NCI-H1694 (cell line): ENCODE measurements at places on chromosomes 16 and 17.
A peak's percentile ranks its signal among the peaks of the same experiment; 100 is the strongest.

DNA sequence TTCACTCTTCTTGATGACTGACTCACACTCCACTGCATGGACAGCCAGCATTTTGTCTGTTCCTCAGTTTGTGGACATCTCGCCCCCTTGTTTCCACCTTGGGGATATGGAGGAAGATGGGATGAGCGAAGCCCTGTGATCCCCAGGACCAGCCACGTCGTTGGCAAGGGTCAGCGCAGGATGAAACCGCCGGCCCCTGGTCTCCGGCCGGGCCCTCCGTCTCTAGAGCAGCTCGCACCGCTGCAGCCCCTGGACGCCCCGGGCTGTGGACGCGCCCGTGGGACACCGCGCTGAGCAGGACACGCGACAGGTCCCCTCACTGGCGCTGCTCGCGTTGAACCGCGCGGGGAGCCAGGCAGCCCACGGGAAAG, 604 bp upstream of the ZC3H18 start:
- DNase-seq = no peak

- no peak for DNase-seq
These were observed 103.3 kb downstream of the METRNL start for GRCh38 chr17:83182620-83183101.

DNA sequence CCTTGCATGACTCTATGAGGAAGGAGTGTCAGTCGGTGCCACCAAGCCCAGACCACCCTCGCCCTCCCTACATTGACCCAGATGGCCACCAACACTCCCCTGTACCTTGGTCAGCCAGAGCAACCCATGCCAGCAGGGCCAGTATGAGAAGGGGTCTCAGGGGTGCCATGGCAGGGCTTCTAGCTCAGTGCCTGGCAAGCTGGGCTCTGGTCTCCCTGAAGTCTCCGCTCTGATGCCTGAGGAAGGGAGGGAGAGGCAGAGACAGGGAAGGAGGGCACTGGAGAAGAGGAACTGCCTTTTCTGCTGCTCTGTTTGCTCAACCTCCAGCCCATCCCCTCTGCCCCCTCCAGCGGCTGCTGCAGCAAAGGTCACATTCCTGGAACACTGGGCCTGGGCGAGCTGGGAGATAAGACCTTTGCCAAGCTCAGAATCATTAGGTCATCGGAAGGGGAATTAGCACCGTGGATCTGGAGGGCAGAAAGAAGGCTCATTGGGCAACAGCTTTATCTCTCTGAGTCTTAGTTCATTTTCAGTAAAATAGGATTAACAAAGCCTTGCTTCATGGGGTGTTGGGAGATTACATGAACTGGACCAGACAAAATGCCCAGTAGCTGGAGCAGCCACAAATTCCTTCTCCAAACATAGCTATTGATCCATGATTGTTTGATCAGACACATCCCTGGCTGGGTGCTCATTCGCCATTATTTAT, at the start of gene VTN:
VTN (minus strand) TSS at position 273 of the 709 bp plus-strand sequence; CDS start at position 169, 104 bp downstream.
- DNase-seq = no peak

DNA sequence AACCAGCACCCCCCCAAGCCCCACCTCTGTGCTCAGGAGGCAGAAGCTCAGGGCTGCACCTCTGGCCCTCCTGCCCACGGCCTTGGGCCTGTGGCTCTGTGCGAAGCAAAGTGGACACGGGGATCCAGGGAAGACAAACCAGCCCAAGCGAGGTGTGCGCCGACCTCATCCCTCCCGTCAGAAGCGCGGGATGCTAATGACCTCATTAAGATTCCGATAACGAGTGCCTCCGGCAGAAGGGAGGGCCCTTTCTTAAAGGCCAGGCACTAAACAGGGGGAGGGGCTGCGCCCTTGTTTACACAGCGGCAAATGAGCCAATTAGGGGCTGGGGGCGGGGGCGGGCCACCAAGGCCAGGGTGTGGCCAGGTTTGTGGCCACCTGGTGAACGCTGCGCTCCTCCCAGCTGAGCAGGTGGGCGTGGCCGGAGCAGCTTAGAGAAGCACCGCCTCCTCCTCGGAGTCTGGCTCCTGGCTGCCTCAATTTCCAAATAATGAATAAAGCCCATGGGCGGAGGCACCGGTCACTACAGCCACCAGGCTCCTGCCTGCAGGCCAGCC, 3.2 kb downstream of the CBX4 start:
- no peak for DNase-seq

- no peak for DNase-seq
These were observed 117.8 kb upstream of the METRNL start for GRCh38 chr17:82961366-82962162.

GRCh38 chr16:71628810-71629209, 2.8 kb downstream of the MARVELD3 start:
- no peak for DNase-seq

GRCh38 chr17:76385892-76386786, 1.7 kb downstream of the SPHK1 start:
- peak; percentile 74 for DNase-seq

GRCh38 chr17:8828517-8828875, 29.3 kb upstream of the MFSD6L start:
- DNase-seq = no peak

- no peak for DNase-seq
These were observed 22.7 kb downstream of the CASKIN2 start for GRCh38 chr17:75492555-75493168.

GRCh38 chr17:72922219-72922618, 170.3 kb downstream of the SLC39A11 start:
- no peak for DNase-seq

DNA sequence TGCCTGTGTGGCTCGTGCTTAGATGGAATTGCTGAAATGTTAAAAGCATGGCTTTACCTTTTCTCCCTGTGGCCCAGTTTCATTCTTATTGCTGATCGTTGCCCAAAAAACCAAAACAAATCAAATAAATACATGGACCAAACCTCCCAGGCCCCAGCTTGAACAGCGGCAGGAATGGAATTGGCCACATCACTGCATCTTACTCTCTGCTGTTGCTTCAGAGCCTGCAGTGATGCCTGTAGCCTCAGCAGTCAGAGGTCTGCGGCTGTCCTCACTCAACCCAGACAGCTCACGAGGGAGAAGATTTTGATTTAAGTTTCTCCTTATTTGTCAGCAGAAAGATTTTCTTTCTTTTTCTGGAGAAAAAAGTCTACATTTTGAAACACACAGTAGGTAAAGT, 91.5 kb downstream of the NPIPB11 start:
- no peak for DNase-seq

DNA sequence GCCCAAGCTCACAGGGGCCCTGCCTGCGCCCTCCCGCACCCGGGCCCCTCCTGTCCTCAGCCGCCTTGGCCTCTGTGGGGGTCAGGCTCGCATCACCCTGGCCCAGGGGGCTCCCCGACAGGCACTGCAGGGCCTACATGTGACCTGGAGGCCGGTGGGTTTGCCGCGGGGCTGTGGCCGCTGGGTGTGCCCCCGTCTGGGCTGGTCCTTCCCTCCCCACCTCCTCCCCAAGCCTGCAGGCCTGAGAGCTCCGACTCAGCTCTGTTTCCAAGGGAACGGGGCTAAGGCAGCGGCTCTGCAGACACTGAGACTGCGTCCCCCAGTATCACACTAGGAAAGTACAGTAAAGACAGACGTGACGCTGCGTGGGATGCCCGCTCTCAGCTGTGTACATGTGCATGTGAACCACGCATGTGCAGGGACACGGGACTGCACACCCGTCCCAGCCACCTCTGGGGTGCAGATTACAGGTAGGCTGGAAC, 16.5 kb upstream of the WDR45B start:
- no peak for DNase-seq

GRCh38 chr17:59425085-59425931, 93.9 kb downstream of the YPEL2 start:
- DNase-seq = no peak

GRCh38 chr16:46763147-46763546, 15.0 kb upstream of the MYLK3 start:
- no peak for DNase-seq

- DNase-seq = peak; percentile 78
These were observed 1.7 kb upstream of the GPRC5B start for GRCh38 chr16:19886073-19886941.

GRCh38 chr17:54969658-54970572, 1.4 kb downstream of the STXBP4 start:
- no peak for DNase-seq

DNA sequence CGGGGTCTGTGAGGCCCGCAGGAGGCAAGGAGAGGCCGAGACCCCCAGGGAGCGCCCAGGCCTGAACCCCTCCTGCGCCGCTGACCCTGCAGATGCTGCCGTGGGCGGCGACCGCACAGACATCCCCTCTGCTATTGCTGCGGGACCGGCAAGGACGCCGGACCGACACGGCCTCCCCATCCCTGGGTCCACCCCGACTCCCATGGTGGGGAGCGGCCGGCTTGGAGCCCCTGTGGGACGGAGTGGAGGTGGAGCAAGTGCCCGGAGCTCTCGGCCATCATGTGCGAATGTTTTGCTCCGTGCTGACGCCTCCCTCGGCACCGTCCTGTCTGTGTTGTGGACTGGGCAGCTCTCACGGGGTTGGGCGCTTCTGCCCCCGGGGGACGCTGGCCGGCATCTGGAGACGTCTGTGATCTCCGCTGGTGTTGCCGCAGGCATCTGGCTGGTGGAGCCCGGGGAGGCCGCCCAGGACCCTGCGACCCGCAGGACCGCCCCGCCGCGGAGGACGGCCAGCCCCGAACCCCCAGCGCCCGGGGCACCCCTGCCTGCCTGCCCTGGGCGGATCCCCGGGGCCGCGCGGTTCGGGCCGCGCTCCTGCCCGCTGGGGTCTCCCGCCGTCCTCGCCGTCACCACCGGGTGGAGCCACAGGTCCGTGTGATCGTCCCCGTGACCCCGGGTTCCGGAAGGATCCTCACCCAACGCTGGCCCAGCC, 12.8 kb upstream of the GNG13 start:
- no peak for DNase-seq

DNA sequence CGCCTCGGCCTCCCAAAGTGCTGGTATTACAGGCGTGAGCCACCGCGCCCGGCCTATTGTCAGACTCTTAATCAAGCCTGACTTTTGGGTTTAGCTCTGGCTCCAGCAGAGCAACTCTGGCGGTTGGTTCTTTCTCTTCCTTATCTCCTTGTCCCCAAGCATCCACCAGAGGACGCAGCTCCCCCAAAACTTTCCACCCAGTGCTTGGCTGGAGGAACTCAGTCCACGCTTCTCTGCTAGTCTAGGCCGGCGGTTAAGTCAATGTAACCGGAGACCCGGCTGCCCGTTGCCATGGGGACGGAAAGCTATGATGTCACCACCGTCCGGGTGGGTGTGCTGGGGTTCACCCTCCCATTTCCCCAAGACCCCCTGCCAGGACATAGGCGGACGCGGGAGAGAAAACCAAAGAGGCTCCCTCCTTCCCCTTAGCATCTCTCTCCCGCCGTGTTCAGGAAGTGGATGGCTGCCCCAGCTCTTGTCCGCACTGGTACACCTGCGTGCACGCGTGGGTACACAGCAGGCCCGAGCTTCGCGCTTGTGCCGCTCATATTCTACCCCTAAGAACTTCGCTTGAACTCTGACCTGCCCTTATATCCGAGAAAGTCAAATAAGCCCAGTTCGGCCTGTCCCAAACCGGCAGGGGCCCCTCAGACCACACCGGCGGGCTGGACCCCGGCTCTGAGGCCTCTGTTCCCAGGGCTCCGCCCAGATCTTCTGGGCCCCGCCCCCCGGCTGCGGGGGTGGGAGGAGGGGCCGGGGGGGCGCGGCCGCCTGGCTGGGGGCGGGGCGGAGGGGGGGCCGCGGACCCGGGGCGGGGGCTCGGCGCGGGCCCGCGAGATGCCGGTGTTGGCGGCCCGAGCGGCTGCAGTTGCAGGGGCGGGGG, at the start of gene RND2:
RND2 (plus strand) TSS at position 825 of the 883 bp plus-strand sequence. CDS start 117 bp downstream, outside the sequence.
- DNase-seq = peak; percentile 94

GRCh38 chr17:60392845-60393702, 1.1 kb upstream of the USP32 start:
- DNase-seq = no peak

DNA sequence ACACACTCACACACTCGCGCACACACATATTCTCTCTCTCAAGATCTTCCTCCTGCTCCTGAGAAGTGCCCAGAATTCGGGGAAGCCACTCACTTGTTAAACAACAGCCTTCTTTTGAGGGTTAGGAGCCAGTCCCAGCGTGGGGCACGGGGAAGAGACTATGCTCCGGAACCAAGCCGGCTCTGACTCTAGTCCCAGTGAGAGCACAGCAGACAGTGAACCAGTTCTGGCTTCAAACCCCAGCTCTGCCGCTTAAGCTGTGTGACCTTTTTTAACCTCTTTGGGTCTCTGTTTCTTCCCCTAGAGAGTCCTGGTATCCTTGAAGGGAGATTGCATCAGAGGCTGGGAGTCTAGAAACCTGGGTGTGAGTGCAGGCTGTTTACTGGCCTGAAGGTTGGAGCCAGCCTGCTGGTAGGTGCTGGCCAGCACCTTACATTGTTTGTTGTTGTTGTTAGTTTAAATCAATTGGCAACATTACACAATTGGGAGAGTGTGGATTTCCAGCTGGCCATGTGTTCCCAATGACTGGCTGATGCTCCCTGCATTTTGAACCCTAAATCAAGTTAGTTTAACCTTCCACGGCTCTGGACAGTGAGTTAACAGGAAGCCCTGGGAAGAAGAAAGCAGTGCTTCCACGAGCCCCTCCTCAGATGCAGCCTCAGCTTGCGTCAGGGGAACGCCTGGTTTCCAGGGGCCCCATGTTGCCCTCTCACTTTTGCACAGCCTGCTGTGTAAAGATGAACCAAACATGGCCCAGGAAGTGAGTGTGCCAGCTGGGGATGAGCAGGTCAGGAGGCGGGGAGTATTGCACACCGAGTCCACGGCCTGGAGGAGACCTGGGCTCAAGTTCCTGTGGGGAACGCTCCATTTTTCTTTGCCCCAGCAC, 71.5 kb downstream of the GAS7 start:
- DNase-seq = no peak

DNA sequence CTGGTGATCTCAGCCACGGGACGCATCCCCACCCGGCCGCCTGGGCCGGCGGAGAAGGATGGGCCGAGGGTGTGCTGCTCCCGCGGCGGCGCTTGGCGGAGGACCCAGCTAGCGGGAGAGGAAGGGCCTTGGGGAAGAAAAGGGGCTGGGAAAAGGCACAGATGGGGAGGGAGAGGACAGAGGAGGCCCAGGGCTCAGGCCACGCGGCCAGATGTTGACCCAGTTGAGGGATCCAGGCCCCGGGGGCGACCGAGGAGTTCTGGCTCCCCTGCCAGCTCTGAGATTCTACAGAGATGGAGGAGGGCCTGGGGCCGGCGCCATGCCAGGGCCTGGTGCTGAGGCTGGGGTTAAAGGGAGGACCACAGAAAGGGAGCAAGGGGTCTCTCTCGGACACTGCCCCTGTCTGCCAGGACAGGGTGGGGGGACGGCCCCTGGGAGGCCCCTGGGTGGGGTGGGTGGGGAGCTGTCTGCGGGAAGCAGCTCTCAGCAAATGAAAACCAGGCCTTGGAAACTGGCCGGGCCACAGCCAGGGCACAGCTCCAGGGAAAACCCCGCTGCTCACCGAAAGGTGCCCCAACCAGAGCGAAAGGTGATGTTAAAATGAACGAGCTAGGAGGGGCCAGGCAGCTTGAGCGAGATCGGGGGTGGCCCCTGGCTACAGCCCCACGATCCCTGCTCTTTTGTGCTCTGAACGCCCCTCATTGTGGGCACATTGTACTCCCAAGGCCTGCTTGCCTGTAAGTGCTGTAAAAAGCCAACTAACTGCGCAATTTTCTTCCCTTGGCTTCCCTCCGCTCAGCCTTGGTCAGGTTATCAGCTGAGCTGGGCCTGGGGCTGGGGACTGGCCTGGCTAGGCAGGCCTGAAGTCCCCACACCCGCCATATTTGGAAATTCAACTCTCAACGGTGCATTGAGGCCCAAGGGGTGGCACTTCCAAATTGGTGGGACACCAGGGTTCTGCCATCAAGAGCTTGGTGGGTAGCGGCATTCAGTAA, 191.4 kb downstream of the ZNF423 start:
- DNase-seq = no peak
